Renal cortex interstitium (tissue), 15 donors: ENCODE measurements at places on chromosomes 3 and 15.

GRCh38 chr3:127043731-127044510 is 61.0 kb downstream of the PLXNA1 start:
- DNase-seq: no peak

GRCh38 chr3:38227989-38228388 is 37.6 kb upstream of the SLC22A13 start:
- no peak for DNase-seq

- DNase-seq: no peak
Measured at GRCh38 chr3:196423044-196423781, 9.0 kb downstream of the UBXN7 start.

GRCh38 chr3:124786511-124787241 is 56.4 kb downstream of the UMPS start:
- no peak for DNase-seq

- no peak for DNase-seq
Measured at GRCh38 chr3:4888913-4889846, 90.1 kb upstream of the BHLHE40 start.

DNA sequence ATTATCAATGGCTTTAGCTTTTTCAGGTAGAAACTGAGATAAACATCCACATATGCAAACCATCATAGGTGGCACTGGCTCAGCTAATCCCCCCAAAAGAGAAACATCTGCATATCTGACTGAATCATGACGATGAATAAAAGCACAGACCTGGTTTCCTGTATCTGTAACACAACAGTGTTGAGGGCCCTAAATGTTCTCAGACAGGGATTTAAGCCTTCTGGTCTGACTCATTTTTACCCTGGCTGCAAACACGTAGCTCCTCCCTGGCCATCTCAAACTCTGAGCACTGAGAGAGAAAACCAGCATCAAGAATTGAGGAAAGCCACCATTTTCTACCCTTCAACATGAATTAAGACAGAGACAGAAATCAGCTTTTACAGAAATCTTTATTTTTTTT is 35.2 kb downstream of the GLB1 start:
- DNase-seq: no peak

GRCh38 chr3:52230461-52230860 is 5.0 kb upstream of the TLR9 start:
- DNase-seq: no peak

GRCh38 chr3:126469479-126469878 is 6.2 kb downstream of the ZXDC start:
- no peak for DNase-seq

DNA sequence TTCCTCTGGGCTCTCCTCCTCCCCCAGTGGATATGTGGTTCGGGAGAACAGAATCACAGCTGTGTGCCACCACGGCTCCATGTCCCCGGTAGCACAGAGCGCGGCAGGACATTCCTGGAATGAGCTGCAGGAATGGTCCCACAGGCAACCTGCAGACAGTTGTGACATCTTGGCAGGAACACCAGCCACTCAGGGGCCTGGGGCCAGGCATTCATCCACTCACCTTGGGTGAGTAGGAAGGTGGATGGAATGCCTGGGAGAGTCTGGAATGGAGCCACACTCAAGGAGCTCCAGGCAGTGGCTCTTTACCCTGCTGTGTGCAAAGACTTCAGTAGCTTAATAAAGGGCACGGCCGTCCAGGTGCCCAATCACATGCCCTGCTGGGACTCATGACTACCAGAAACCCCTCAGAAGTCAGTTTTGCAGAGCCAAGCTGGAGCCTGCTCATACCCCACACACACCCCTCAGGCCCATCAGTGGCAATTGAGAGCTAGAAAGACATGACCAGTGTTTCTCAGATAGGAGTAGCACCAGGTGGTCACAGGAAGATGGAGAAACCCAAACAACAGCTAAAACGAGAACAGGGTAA is 117.3 kb upstream of the PRR20G start:
- no peak for DNase-seq

DNA sequence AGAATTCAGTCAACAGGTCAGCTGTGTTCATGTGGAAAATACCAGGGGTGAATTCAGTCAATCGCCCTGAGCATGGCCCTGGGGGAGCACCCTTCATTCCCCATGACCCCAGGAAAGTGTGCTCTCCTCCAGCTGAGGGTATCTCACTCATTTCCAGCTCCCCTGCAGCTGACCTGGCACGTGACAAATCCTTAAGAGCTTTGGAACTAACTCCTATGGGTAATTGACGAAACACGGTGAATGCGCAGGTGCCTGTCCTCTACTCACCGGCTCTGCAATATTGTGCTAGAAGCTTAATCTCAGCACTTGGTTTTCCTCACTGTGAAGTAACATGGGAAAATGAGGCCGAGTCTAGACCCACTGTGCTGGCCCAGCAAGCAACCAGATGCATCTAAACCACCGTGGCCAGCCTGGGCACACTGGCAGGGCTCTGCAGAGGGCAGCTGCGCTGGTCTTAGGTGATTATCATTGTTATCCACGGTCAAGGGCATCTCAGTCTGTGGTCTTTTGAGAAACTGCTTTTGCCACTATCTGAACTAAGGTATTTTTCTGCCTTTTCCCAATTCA is 63.1 kb downstream of the SPSB4 start:
- no peak for DNase-seq

- no peak for DNase-seq
Measured at GRCh38 chr15:90708516-90708915, 8.6 kb upstream of the BLM start.
